HS-5 (cell line): ENCODE measurements at places on chromosomes 2 and 18.

DNA sequence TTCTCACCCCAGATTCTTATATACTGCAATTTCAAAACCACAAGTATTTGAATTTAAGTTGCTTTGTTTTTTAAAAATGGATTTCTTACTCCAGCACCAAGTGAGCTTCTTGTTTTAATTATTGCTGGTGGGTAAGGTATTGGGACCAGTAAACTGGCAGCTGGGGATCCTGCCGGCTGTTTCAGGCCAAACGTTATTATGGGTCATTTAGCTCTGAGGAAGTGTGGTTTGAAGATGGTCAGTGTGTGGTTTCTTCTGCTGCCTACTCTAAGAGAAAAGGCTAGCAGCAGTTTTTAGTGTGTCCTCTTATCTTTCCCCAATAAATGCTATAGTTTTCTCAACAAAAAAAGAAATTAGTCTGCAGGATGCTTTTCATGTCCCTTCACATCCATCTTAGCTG is 30.6 kb downstream of the CFAP221 start:
- no peak for DNase-seq

DNA sequence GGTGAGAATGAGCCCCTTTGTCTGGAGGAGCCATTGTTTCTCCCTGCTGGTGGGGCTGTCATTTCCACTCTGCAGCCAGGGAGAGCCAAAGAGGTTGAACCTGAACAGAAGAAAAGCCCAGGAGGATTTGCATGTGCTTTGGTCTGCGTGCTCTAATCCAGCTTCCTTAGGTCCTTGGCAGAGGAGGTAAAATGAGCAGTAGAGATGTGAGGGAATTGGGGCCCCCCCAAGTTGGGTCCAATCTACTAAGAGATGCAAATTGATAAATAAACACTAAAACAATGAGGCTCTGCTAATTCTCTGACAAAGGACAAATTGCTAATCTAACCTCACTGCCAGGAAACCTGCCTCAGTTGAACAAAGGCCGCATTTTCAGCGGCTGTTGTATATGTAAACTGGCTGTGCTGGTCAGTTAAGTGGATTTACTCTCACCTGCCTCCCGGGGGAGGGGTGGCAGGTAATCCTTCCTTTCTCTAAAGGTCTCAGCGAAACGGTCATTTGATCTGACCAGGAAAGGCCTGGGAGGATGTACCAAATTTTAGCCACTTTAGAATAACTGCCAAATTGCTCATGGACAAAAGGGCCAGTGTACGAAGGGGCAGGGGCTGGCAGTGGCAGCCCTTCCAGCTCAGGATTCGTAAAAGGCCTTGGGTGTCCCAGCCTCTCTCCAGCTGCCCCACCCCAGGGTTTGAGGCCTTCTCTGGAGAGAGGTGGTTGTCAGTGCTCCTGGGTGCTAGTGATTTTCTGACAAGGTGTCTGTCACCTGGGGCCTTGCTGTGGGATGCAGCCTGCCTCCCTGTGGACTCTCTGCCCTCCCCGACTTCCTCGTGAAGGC is 193.6 kb downstream of the MIB1 start:
- DNase-seq: no peak

DNA sequence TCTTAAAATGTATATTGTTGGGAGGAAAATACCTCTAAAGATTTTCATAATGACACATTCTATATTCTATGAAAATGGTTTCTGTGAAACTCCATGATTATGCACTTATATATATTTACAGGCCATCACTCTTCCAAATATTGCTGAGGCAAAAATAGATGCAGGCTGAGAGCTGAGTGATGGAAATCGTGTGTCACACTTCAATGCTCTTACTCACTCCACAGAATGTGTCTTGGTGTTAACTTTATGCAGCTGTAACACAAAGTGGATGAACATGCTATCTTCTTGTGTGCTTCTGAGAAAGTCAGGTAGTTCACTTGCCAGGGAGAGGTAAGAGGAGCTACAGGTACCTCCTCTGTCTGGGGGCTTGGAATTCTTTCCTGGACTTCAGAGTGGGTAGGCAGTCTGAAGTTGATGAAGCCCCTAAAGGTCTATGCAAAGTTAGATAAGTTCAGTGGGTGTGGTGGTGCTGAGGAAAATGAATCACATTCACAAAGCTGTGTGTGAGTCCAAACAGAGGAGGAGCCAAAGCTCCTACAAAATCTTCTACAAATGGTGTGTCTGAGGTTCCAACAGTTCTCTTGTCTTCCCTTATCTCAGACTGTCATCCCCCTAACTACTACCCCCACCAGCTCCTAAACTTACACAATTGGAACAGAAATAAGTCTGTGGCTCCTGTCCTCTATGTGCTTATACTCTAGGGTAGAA is 74.2 kb upstream of the ST6GAL2 start:
- DNase-seq: no peak

DNA sequence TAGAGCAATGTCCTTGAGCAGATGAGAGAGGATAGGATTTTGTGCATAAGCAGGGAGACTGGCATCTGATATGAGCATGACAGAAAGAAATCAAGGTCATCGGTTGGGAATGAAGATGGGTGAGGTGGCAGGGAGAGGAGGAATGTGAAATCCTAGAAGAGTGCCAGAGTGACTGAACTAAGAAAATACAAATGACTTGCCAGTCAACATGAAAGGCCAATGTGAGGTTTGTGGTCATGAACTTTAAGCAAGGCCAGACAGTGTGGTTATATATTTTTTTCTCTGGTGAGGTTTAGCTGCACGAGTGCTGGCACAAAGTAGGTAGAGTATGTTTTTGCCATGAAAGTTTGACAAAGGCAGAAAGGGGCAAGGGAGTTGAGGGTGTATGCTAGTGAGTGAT is 21.2 kb downstream of the QPCT start:
- DNase-seq: no peak

GRCh38 chr2:207045531-207045930 is 106.2 kb downstream of the CPO start:
- no peak for DNase-seq

GRCh38 chr18:62245699-62246098 is 58.6 kb downstream of the RELCH start:
- DNase-seq: no peak

GRCh38 chr2:240364582-240364960 is 70.9 kb upstream of the GPC1 start:
- DNase-seq: no peak

DNA sequence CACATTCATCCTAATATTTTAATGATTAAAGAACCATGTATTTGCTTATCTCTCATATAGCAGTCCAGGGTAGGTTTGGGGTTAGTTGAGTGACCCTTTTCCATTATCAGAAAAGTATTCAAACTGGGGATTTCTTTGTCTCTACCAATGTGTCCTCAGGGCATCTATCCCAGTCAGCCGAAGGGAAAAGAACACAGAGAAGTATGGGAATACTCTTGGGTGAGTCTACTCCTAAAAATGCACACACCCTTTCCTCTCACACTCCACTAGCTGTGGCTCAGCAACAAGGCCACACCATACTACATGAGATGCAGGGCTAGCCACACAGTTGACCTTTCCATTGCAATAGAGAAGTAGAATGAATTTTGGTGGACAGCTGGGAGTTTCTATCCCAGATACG is 114.3 kb downstream of the NXPH2 start:
- DNase-seq: no peak
